Fibroblast of lung (primary cell): ENCODE measurements at places on chromosomes 12 and 14. TPM values are rescaled to one million over a fixed set of nuclear protein-coding genes. Genes with fewer than 3 reads are reported as not detected.

DNA sequence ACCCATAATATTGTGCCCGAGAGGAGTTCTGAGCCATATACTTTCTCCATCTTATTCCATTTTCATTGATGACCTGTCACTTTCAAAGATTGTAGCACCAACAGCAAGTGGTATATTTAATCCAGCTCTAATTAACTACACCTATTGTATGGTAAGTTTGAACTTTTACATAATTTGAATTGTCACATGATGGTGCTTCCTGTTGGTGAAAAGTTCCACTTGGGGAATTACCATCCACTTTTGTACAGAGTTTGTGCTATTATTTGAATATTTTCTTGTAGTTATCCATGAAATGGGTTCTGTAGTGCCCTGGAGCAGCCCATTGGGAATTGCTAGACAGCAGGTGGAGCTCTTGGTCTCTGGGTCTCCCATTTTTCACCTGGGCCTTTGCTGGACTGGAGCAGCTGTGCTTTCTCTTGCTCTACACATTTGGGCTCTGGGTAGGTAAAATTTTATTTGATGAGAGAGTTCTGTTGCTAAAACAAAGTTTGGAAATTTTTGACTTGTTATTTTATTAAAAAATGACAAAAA is 3.0 kb downstream of the SMCO3 start:
- peak; percentile 27 for DNase-seq

GRCh38 chr14:39228509-39229221 is 5.0 kb upstream of the MIA2 start:
- DNase-seq: no peak

DNA sequence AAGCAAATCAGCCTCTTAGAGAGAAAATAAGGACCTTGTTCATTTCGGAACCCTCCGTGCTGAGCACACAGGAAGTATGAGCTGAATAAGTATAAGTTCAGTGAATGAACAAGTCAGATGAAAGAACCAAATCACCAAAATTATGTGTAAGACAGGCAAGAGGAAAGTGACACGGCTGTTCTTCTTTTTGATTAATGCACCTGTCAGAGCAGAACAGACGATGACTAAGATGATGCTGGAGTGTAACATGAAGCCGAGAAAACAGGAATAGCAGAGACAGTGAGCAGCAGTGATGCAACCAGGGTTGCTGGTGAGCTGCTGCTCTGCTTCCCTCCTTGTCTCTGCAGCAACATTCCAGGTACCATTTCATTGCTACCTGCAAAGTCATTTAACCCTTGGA is 861.1 kb downstream of the GALC start:
- peak; percentile 52 for DNase-seq

- no peak for DNase-seq
These were observed 7.3 kb upstream of the TMEM119 start for GRCh38 chr12:108605000-108605689.

DNA sequence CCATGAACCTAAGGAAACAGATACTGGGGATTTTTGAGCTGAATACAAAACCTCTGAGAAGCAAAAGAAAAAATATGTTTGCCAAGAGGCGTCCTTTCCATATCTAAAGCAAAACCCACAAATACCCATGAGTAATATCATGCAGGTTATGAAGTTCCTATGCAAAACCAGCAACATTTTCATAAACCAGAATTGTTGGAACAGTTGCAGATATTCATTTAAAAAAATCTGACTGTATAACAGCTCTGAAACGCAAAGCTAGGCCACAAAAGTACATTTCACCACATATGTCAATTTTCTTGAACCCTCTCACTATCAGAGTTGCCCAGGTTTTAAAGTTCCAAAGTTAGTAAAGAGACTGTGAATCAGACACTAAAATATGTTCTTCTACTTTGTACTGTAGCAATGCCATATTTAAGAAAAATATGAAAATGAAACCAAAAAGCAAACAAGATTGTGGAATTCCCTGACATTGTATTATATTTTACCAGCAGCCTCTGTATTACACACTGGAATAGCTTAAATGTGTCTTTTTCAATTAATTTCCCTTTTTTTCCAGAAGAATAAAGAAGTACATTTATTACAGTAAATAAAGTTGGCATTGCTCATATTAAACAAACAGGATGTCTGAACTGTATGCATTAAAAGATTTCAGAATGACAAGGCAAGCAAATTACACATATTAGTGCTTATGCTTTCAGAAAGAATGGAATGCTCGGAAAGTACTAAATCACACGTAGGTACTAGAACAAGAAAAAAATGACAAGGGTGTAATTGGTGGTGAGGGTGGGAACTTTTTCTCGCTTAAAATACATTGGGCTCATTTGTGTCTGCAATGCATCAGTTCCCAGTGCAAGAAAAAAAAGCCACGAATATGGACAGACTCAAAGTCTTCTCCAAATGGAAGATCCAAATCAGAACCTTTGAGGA is 33.6 kb upstream of the HIF1A start:
- DNase-seq: peak; percentile 86

Gene POTEG
- total RNA-seq: not detected in 2 replicates

Gene HOXC10
- total RNA-seq: not detected in 2 replicates
